ENCODE measurements at places on chromosomes 3 and 15.

GRCh38 chr15:29451201-29451781 is 181.7 kb upstream of the NSMCE3 start:
- no peak for DNase-seq

DNA sequence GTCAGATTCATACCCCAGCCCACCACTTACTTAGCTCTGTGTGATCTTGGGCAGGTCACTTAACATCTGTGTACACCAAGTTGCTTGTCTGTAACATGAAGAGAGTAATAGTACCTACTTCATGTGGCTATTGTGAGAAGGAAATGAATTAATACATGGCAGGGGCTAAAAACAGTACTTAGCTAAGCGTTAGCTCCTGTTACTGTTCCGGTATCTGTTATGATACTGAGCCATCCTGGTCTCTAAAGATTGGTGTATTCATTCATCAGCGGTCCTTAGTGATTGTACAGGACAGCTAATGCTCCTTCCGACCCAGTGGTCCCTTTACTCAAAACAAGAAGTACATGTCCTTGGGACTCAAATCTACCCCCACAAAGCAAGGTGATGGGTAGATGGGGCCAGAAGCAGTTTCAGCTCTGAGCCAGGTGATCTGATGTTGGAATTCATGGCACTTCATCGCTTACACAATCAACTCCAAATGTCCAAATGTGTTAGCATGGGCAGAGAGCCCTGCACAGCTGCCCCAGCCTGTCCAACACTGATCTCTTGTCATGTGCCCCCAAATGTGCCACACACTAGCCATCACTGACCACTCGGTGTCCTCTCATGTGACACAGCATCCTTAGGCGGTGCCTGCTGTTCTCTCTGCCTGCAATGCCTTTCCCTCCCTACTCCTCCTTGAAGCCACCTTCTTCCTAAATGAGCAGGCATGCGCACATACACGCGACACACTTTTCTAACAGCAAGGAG is 84.1 kb downstream of the RARB start:
- no peak for DNase-seq

DNA sequence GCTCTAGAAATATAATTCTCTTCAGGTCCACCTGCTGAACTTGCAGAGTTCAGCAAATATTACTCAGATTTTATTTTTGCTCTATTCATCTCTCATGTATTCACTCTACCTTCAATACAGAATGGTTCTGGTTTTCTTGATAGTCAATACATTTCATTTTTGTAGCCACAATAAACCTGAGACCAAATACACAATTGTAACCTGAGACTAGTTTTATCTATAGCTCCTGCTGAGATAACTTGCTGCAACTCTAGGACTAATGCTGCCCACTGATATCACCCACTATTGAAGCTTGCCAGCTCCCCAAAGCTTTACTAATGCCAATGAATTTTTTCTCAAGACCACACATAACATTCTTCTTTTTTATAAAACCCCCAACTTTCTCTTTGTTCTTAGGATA is 229.3 kb downstream of the NSUN3 start:
- no peak for DNase-seq

GRCh38 chr3:15783361-15783969 is 14.3 kb downstream of the ANKRD28 start:
- no peak for DNase-seq

DNA sequence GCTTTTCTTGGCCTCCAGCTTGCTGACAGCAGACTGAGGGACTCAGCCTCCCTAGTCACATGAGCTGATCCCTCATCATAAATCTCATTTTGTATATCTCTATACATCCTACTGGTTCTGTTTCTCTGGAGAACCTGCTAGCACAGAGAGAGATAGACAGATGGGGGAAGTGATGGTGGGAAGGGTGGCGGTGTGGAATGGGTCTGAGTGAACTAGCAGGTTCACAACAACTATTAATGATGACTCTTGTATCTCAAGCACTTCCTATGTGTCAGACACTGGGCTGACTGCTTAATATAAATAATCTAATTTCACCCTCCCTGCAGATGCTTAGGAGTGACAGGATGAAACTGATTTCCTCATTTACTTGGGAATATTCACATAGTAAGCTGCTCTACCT is 106.9 kb upstream of the TLE3 start:
- no peak for DNase-seq

DNA sequence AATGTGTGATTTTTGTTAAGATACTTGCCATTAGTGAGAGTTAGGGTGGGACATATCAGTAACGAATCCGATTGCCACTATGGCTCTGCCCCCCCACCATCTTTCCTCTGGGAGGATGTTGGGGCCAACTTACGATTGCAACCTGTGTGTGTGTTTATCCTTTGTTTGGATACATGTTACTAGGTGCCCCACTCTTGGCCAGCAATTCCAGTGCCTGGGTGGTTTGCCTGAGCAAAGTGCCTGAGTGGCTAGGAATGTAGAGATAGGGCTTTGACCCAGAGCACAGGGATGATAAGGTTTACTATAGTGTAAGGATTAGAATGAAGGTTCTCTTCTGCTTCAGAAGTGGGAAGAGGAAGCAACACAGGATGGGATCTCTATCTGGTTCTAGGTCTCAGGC is 231.8 kb downstream of the TP63 start:
- no peak for DNase-seq

DNA sequence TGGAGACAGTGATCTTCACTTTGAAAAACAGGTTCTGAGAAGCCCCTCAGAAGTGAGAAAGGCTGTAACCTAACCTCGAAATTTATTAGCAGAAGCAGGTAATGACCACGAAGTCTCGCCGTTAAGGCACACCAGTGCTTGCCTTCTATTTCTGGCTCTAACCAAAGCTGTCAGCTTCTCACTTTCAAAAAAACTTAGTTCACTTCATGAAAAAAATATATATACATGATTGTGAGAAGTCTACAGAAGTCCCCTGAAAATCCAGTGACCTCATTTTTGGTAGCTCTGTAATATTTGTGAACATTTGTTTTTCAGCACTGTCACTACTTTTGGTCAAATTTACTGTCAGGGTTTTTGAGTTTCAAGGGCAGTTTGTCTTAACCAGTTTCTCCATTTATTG is 19.1 kb upstream of the AKAP13 start:
- DNase-seq, result no peak

- no peak for DNase-seq
Measured at GRCh38 chr3:8741581-8742261, 8.1 kb downstream of the CAV3 start.

Measured in activated naive CD4-positive, alpha-beta T cell treated with anti-CD3 and anti-CD28 coated beads, Interleukin-2, amount 50 U/mL, for 16 hours (primary cell).